ENCODE measurements at places on chromosomes 7 and 10.

DNA sequence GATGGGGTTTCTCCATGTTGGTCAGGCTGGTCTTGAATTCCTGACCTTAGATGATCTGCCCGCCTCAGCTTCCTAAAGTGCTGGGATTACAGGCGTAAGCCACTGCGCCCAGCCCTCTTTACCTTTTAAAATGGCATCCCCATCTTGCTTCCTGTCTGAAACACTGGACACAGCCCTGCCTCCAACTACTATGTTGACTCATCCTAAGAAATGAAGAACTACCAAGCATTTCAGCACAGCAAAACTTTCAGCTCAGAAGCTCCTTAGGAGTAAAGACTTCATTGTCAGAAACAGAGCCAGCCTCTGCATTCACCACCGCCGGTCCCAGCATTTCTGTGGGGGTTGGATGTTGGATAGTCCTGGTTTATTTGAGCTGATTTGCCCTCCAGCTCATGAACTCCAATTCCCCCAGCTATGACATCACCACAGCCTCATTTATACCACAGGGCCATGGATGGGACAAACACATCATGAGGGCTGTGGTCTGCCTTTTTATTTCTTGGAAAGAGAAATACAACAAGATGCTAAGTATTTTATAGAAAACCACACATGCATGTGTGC is 123.5 kb downstream of the ADCY1 start:
- peaks cover 9% of the 10 kb centered on the region for H3K27me3 ChIP-seq
- H3K36me3 ChIP-seq = no peaks in the 10 kb centered on the region
- no peak for DNase-seq
- no peak overlapping the region for H3K4me3 ChIP-seq

DNA sequence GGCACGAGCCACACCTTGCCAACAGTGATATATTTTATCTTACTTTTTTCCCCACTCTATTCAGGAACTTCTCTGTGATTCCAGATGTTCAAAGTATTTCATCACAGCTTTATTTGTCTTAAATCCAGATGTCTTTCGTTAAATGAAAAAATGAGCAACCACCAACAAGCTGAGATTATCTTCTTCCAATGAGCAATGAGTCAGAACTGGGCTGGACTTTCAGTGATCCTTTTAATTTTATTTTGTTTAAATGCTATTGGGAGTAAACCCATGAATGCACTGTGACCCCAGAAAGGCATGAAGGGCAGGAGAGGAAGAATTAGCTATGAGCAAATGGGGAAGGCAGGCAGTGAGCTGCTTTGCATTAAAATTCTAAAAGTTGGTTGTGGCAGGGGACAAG is 77.6 kb upstream of the IMMP2L start:
- peaks cover 8% of the 10 kb centered on the region for H3K4me1 ChIP-seq
- DNase-seq = no peak
- no peak overlapping the region for H3K4me3 ChIP-seq
- H3K27ac ChIP-seq = peak overlapping the region; percentile 61

DNA sequence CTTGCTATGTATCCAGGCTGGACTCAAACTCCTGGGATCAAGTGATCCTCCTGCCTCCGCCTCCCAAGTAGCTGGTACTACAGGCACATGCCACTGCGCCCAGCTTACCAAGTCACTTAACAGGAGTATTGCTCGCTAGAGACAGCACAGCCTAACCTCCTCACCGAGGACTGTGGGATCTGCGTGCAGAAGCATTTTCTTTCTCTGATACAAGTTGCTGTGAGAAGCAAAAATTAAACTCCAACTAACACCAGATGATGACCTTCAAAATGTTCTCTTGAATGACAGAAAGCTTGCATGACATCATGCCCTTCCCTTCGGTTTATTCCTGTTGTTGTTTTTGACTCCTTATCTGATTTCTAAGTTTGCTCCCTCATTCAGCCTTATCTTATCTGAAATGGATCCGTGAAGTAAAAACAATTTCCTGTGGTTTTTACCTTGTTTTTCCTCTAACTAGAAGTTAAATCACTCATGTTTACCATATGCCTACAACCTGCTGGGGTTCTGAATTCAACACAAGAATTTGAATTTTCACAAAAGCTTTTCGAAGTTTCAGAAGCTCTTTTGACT is 94.4 kb upstream of the KIF5B start:
- no peaks in the 10 kb centered on the region for H3K27me3 ChIP-seq
- DNase-seq = no peak
- peaks cover 12% of the 10 kb centered on the region for H3K4me1 ChIP-seq
- H3K36me3 ChIP-seq = no peaks in the 10 kb centered on the region
- no peak overlapping the region for H3K4me3 ChIP-seq

DNA sequence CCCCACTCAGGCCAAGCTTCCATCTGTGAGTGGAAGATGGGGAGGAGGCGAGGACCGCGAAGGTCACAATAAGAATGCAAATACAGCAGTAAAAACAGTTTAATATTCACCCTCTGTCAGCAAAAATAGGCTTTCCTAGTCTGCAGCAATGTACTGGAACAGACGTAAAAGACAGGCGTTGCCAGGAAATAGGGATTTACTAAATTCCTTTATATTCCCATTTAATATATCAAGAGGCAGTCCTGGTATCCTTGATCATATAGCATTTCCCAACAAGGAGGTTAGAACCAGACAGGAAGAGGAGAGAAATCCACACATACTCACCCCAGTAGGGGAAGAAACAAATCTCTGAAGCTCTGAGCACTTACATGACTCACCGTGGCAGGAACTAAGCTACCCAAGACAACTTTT is 1054.9 kb upstream of the C7orf33 start:
- H3K36me3 ChIP-seq = no peaks in the 10 kb centered on the region
- no peak overlapping the region for H3K4me3 ChIP-seq
- peak overlapping the region; percentile 90 for H3K27ac ChIP-seq
- peaks cover 6% of the 10 kb centered on the region for H3K4me1 ChIP-seq

DNA sequence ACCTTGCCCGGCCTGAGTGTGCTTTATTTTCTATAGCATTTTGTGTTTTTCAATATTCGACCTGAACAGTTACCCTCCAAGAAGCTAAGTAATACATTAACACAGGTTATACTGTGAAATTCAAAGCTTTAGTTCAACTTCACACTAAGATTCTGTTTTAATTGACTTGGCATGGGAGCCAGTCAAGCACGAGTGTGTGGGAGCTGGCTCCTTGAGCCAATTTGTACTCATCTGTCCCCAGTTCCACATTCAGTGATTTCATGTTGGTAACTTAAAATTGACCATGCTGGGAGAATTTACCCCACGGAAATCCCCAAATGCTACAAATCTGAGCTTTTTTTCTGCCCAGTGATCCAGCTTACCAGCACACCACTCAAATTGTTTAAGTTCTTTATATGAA is 20.3 kb downstream of the TSPAN12 start:
- H3K27ac ChIP-seq = no peak overlapping the region
- peaks cover 24% of the 10 kb centered on the region for H3K36me3 ChIP-seq
- no peak overlapping the region for H3K4me3 ChIP-seq
- H3K4me1 ChIP-seq = peaks cover 5% of the 10 kb centered on the region
- no peak for DNase-seq

DNA sequence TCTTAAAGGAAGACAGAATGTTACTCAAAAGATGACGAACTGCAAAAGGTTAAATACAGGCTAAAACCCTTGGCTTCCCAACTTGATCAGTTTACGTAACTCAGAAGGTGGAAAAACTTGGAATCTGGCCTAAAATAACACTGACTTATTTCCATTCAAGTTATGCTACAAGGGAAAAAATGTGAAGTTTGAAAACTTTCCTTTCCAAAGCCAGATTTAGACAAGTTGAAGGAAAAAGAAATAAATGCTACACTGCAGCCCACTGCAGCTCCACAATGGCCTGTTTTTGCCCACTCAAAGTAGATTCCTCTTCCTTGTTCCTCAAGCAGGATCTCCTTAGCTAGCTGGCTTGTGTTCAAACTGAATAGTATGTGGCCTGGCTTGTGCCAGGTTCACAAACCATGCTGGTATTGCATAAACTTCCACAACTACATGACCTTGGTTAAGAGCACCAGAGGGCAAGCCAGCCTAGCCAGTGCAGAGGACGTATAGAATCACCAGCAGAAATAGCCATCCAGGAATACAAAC is 166.2 kb downstream of the CPEB3 start:
- no peak for DNase-seq
- no peaks in the 10 kb centered on the region for H3K36me3 ChIP-seq
- no peak overlapping the region for H3K4me3 ChIP-seq
- H3K4me1 ChIP-seq = peaks cover 39% of the 10 kb centered on the region

GRCh38 chr7:25754333-25754732 is 397.7 kb upstream of the NFE2L3 start:
- H3K4me1 ChIP-seq = peaks cover 72% of the 10 kb centered on the region
- H3K4me3 ChIP-seq = no peak overlapping the region
- peak overlapping the region; percentile 74 for H3K27ac ChIP-seq
- no peak for DNase-seq

GRCh38 chr7:99267481-99267840 is 5.2 kb upstream of the MYH16 start:
- H3K27me3 ChIP-seq = peaks cover 27% of the 10 kb centered on the region
- no peaks in the 10 kb centered on the region for H3K4me1 ChIP-seq
- no peak overlapping the region for H3K27ac ChIP-seq
- H3K4me3 ChIP-seq = no peak overlapping the region
- no peak for DNase-seq

- DNase-seq = no peak
- no peak overlapping the region for H3K27ac ChIP-seq
- peaks cover 2% of the 10 kb centered on the region for H3K27me3 ChIP-seq
- H3K4me3 ChIP-seq = peak overlapping the region; percentile 74
- H3K4me1 ChIP-seq = peaks cover 20% of the 10 kb centered on the region
- H3K36me3 ChIP-seq = peaks cover 2% of the 10 kb centered on the region
These were observed 2.1 kb downstream of the CAMK2G start for GRCh38 chr10:73872190-73872710.

DNA sequence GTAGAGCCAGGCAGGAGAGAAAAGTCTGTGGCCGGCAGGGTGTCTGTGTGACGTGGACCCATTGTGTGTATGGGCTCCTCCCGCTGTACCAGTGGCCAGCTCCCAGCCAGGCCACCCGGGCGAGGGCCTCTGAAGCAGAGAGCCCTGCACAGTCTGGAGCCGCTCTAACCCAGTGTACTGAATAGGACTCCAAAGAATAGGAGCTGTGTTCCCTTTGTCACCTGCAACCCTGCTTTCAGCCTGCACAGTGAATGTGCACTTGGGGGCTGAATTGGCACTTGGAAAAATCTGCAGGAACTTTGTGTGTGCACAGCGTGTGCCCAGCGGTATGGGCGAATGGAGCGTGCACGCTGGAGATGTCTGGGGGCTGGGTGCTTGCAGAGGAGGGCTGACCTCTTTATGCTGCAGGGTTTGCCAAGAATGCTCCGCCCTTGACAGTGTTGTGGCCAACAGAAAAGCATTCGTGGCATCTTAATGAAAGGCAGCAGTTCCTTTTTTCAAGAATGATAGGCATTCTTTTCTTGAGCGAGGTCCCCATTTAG is 216.2 kb downstream of the AUTS2 start:
- peak overlapping the region; percentile 44 for H3K27ac ChIP-seq
- no peak overlapping the region for H3K4me3 ChIP-seq
- peaks cover 79% of the 10 kb centered on the region for H3K4me1 ChIP-seq
- H3K36me3 ChIP-seq = no peaks in the 10 kb centered on the region
- no peak for DNase-seq

DNA sequence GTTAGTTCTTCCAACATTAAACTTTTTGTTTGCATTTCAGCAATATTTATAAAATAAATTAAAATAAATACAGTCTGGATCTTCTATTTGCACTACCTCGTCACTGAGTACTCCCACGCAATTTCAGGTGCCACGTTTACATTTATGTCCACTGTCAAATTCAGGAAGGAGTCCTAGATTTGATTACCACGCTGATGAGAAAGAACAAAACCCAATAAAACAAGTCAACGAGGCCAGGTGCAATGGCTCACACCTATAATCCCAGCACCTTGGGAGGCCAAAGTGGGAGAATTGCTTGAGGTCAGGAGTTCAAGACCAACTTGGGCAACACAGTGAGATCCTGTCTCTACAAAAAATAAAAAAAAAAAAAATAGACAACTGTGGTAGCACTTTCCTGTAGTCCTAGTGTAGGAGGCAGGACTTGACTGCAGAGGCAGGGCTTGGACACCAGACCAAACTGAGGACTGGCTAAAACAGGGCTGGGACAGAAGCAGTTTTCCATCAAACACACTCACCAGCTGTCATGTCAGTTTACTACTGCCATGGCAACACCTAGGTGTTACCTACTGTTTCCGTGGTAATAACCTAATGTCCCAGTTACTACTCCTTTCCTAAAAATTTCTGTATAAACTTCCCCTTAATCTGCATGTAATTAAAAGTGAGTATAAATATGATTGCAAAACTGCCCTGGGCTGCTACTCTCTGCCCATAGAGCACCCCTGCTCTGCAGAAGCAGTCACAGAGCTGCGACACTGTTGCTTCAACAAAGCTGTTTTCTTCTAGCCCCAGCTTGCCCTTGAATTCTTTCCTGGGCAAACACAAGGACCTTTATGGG is 341.7 kb downstream of the PARD3 start:
- DNase-seq = no peak
- peaks cover 29% of the 10 kb centered on the region for H3K4me1 ChIP-seq
- H3K27me3 ChIP-seq = no peaks in the 10 kb centered on the region
- H3K36me3 ChIP-seq = peaks cover 8% of the 10 kb centered on the region
- peak overlapping the region; percentile 70 for H3K27ac ChIP-seq
- no peak overlapping the region for H3K4me3 ChIP-seq

- no peak for DNase-seq
- H3K4me3 ChIP-seq = peak overlapping the region; percentile 8
- no peaks in the 10 kb centered on the region for H3K36me3 ChIP-seq
- H3K27me3 ChIP-seq = peaks cover 14% of the 10 kb centered on the region
- peaks cover 7% of the 10 kb centered on the region for H3K4me1 ChIP-seq
These were observed 1.5 kb upstream of the CFAP46 start for GRCh38 chr10:132943791-132944404.

DNA sequence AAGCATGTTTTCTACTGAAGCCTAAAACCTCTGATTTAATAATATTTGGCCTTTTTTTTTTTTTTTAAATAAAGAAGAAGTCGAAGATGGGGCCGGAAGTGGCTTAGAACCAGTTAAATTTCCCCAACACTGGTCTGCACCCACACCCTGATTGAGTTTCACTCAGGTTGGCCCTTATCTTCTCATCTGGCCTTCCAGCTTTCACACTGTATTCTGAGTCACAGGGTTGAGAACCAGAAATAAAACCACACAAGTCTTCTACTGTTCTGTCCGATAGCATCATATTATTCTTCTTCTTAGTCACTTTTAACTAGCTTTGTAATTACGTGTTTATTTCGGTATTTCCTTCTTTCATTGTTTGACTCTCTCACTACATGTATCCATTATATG is 9.9 kb downstream of the ZNF365 start:
- H3K27ac ChIP-seq = no peak overlapping the region
- H3K4me1 ChIP-seq = peaks cover 7% of the 10 kb centered on the region
- H3K36me3 ChIP-seq = no peaks in the 10 kb centered on the region
- no peaks in the 10 kb centered on the region for H3K27me3 ChIP-seq
- no peak overlapping the region for H3K4me3 ChIP-seq

DNA sequence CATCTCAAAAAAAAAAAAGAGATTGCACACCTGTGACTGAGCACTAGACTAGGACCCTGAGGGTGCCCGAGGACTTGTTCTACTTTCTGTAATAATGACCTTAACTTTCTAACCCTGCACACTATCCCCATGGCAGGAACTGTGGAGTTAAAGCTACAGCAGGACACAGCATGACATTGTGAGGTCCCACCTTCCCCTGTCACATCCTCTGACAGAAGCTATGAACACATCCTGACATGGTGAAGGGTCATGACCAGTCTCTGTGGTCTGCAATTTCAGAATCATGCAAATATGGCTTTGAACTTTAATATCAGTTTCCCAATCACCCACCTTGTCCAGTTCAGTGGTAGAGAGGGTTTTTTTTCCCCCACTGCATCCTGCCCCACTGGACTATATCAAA is 18.5 kb upstream of the SAR1A start:
- H3K36me3 ChIP-seq = no peaks in the 10 kb centered on the region
- DNase-seq = no peak
- no peak overlapping the region for H3K4me3 ChIP-seq
- H3K27me3 ChIP-seq = peaks cover 13% of the 10 kb centered on the region
- H3K4me1 ChIP-seq = peaks cover 14% of the 10 kb centered on the region

GRCh38 chr7:48992816-48993215 is 68.5 kb downstream of the CDC14C start:
- no peak overlapping the region for H3K27ac ChIP-seq
- no peak for DNase-seq
